Upper lobe of left lung (tissue), 6 donors: ENCODE measurements at places on chromosomes 5 and 9.

DNA sequence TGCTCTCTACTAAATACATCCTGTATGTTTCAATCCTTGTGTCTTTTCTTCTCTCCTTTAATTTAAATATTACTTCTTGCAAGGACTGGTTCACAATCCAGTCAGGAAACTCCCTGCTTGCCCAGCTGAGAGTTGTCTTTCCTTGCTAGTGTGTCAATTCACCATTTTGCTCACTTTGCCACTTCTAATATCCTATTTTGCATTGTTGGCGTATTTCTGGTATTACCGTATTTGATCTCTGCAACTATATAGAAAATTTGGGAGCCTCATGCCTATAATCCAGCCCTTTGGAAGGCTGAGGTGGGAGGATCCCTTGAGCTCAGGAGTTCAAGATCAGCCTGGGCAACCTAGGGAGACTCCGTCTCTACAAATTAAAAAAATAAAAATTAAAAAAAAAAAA is 90.5 kb upstream of the TTC23L start:
- no peak for DNase-seq

DNA sequence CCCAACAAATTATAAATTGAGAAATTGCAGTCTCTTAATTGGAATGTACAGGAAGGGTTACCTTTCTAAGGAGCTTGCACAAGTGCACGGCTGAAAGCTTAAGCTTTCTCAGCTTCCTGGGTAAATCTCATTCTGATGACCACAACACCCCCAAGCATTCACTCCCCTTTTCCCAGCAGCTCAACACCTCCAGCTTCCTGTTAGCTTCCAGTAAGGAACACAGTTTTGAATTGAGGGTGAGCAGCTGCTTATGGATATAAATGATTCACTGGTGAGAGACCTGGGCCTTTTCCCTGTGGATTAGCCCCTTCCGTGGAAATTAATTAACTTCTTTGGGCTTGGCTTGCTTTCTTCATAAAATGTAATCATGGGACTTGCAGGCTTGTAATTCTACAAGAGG is 101.2 kb downstream of the SLC28A3 start:
- DNase-seq, result no peak

DNA sequence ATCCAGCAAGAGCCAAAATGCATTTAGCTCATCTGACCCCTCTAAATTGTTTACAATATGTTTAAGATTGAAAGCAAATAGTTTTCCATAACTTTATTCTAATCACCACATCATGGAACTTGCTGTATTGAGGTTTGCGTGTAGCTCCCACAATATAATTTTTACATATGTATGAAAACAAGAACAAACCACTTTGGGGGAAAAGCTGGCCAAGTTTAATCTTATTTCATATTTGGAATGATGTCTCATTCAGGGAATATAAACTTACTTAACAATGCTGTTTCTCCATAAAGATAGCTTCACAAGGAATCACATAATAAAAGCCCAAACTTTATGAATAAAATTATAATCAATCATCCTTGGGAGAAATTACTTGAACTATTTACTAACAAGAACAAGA is 194.6 kb upstream of the PCSK5 start:
- no peak for DNase-seq

DNA sequence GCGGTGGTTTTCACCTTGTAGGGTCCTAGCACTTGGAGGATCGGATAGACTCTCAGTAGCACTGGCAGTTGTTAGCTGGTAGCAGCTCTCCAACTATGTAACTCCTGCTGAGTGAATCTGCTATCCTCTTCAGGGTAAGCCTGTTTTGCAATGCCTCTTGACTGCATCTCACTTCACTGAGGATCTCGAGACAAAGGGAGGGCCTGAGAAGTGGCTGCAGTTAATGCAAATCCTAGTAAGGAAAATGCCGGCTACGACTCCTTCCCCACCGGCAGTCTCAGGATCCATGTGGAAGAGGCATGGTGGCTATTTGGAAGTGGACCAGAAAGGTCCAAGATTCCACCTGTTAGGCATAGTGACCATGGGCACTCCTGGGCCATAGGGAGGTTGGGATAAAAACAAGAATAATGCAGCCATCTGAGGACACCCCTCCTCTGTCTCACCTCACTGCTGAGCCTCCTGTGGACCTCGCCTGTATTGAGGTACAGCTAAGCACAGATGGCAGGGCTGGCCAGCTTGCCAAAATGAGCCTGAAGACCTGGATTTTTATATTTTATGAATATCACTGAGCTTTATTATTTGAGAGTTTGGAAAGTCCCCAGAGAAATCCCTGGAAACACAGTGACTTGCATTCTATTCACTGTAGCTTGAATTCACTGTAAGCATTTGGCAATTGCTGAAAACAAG is 146.0 kb downstream of the LIFR start:
- DNase-seq, result no peak

DNA sequence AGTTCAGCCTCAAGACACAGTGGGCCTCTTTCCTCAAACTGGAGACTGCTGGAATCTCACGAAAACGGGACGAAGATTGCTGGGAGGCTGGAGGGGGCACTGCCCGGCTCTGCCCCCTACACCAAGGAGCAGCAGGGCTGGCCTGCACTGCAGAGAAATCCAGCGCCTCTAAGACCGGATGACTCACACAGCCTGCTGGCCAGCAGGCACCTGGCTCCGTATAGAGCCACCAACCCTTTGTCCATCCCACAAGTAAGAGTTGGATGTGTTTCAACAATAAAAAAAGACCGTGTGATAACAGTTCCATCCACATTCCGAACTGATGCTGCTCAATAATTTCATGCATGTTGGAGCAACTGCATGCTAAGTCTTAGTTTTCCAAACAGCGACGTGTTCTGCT is 11.5 kb downstream of the CCDC127 start:
- no peak for DNase-seq
